ENCODE measurements at places on chromosomes 5 and 9. TPM values are rescaled to one million over a fixed set of nuclear protein-coding genes. Genes with fewer than 3 reads are reported as not detected.
A peak's percentile ranks its signal among the peaks of the same experiment; 100 is the strongest.

GRCh38 chr9:99561961-99562565, 259.6 kb upstream of the NR4A3 start:
- no peak overlapping the region for H3K27ac ChIP-seq
- no peaks in the 10 kb centered on the region for H3K4me1 ChIP-seq
- DNase-seq: no peak
- H3K36me3 ChIP-seq: no peaks in the 10 kb centered on the region

DNA sequence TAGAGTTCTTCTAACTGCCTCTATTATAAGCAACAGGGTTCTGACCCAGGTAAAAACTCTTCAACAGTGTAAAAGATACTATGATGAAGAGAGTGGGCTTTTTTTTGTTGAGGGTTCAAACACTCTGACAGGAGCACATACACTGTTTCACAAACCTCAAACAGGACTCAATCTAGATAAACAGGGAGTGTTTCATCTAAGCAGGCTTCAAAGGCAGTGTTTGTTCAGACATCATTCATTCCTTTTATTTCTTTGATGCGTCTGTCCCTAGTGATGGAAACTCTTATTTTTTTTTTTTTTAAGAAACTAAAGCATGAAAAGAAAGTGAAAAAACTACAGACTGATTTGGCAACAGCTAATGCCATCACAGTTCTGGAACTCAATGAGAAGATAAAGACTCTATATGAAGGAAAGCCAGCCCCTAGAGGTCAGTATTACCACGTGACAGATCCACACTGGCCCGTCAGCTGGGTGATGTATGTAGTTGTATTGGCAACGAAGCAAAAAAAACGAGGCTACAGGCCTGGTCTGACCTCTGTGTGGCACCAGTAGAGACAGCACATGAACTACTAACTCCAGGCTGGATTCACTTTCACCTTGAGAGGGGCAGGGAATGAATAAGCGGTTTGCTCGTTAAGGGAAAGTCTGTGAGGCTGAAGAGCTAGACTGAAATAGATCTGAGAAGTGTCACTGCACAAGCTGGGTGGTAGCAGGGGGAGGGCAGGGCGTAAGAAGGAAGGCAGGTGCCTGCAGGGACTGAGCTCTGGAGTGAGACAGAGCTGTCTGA, 172.2 kb downstream of the CCDC192 start:
- H3K27me3 ChIP-seq: no peaks in the 10 kb centered on the region
- no peak overlapping the region for H3K4me3 ChIP-seq
- DNase-seq: peak; percentile 69
- no peaks in the 10 kb centered on the region for H3K36me3 ChIP-seq

- DNase-seq: no peak
- no peaks in the 10 kb centered on the region for H3K4me1 ChIP-seq
- no peaks in the 10 kb centered on the region for H3K27me3 ChIP-seq
- no peaks in the 10 kb centered on the region for H3K36me3 ChIP-seq
Measured at GRCh38 chr5:15233566-15233965, 266.4 kb upstream of the FBXL7 start.

- H3K27me3 ChIP-seq: no peaks in the 10 kb centered on the region
- H3K4me1 ChIP-seq: no peaks in the 10 kb centered on the region
- H3K27ac ChIP-seq: no peak overlapping the region
- no peak for DNase-seq
- peaks cover 33% of the 10 kb centered on the region for H3K36me3 ChIP-seq
Measured at GRCh38 chr5:136155761-136156160, 23.1 kb downstream of the SMAD5 start.

DNA sequence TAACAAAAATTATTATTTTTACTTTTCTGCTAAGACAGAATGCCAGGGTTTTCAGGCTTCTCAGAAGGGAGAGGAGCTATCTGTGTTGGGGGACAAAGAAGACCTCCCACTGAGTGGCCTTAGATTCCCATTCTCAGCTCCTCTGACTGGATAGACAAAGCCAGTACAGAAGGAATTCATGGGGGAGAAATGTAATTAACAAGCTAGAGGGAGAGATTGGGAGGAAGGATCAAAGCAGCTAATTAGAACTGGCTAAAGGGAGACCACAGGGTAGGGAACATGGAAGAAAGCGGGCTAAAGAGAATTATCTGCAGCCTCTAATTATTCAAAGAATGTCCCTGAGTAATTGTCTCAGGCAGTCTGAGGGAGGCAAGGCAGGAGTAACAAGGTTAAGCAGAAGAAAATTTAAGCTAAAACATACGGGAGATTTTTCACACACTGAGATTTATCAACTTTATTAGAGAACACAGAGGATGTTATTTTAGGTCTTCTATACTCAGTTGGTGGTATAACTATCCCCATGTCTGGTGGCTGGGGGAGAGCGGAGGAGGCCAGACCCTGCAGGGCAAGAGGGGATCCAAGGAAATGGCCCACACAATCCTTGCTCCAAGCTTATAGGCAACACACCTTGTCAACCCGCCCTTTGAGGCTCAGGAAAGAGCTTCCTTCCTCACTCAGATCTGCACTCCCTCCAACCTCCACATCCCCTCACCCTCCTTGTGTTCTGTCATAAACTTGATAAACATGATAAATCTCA, 87.7 kb upstream of the LRRTM2 start:
- H3K27ac ChIP-seq: no peak overlapping the region
- no peaks in the 10 kb centered on the region for H3K36me3 ChIP-seq

DNA sequence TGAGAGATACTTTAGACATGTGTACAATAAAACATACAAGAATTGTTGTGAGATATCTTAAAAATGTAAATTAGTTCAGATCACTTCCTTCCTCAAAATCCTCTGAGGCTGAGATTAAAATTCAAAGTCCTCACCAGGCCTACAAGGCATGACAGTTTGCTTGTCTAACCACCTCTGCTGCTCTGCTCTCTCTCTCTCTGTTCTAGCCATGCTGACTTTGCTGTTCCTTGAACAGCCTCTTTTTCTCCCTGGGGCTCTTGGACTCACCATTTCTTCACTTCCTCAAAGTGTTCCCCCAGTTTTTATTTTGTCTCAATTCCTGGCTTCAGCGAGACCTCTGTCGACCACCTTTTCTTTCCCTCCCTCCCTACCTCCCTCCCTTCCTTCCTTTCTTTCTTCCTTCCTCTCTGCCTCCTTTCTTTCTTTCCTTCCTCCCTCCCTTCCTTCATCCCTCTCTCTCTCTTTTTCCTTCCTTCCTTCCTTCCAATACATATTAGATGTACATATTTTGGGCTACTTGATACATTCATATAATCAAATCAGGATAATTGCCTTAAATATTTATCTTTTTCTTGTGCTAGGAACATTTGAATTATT, 27.0 kb downstream of the CATSPER3 start:
- no peak for DNase-seq
- H3K4me1 ChIP-seq: no peaks in the 10 kb centered on the region
- no peak overlapping the region for H3K4me3 ChIP-seq
- H3K27ac ChIP-seq: no peak overlapping the region

DNA sequence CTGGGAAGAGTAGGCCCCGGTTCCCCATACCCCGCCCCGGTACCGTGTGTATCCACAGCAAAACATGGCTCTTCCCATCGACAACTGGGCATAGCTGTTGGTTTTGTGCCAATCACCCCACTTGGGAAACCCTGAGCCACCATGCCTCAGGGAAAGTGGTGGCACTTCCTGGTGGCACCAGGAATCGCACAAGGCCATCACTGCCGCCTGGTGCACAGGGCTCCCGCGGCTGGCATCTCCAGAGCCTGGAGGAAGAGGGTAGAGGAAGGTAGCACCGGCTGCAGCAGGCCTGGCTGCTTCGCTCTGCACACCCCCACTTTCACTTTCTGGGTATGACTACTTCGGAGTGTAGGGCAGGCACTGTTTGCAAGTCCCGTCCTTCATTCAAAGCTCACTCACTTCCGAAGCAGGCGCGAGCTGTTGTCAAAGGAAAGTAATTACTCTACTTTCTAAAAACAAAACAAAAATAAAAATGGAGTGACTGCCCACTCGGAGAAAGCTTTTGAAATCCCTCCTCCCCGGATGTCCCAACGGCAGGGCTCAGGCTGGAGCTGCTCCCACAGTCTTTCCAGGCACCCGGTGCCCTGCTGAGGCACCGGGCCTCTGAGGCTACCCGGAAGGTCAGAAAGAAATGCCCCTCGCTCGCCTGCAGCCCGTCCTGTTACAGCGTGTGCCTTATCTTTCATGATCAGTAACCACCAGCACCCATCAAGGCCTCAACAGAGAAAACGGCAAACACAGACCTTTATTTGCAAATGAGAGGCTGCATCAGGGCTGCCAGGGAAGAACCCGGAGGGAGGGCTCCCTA, 2.0 kb downstream of the BRD3 start:
- H3K27me3 ChIP-seq: no peaks in the 10 kb centered on the region
- peak overlapping the region; percentile 97 for H3K4me3 ChIP-seq
- peaks cover 16% of the 10 kb centered on the region for H3K4me1 ChIP-seq
- peak overlapping the region; percentile 83 for H3K27ac ChIP-seq
- DNase-seq: peak; percentile 79

DNA sequence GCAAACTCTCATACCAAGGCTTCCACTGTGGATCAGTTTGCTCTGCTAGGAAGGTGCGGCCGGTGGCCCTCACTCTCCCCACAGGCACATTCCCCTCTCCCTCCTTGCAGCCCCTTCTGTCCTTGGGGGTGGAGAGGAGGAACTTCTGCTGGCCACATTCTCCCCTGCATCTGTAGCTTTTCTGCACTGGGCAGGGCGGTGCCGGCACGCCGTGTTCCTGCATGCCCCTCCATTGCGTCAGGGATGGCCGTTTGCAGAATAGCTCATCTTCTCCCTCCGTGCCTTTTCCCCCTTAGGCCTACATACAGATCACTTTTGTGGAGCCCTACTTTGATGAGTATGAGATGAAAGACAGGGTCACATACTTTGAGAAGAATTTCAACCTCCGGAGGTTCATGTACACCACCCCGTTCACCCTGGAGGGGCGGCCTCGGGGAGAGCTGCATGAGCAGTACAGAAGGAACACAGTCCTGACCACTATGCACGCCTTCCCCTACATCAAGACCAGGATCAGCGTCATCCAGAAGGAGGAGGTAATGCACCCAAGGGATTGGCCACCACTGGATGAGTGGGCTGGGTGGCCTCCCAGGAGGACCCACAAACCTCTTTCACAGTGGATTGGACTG, 231.5 kb downstream of the DOCK8 start:
- H3K27me3 ChIP-seq: no peaks in the 10 kb centered on the region
- H3K27ac ChIP-seq: no peak overlapping the region
- no peaks in the 10 kb centered on the region for H3K36me3 ChIP-seq
- no peaks in the 10 kb centered on the region for H3K4me1 ChIP-seq
- no peak overlapping the region for H3K4me3 ChIP-seq

Gene GDF9
- not detected for total RNA-seq

Gene PLCXD3
- total RNA-seq: 2.8 TPM

Gene CSNK1A1
- 185 TPM for total RNA-seq

DNA sequence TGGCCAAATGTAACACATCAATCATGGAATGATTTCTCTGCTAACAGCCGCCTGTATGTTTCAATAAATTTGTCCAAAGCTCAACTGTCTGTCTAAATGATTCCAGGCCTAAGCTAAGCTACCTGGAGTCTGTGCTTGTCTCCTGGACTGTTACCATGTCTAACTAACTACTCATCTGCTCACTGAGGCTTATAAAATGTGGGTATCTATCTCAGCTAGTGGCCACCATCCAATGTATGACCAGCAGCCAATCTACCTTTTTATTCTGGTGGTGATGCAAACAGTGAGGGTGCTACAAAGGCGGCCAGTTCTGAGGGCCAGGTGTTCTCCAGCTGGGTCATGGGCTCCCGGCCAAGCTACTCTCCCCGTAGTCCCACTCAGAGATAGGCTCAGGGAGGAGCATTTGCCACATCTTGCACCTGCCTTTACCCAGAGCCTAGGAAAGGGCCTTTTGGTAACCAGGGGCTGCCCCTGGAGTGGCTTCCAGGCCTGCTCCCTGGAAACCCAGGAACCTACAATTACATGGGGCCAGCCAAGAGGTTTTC, 59.1 kb downstream of the PFDN1 start:
- no peaks in the 10 kb centered on the region for H3K27me3 ChIP-seq
- DNase-seq: peak; percentile 48
- no peaks in the 10 kb centered on the region for H3K36me3 ChIP-seq
- no peaks in the 10 kb centered on the region for H3K4me1 ChIP-seq
- H3K27ac ChIP-seq: no peak overlapping the region

DNA sequence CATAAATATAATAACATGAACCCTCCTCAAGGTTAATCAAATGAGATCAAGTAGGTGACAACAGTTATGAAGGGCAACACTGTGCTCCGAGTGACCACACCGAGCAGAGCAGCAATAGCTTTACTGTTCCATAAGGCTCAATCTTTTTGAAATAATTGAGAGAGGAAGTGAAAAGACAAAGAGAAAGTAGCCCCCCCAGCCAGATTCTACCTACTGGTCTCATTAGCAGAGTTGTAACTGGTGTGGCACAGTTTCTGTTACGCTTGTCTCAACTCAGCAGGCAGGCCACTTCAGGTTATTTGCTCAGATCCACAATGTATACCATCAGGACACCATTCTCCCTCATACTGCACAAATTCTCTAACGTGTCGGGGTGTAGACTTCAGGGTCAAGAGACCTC, 14.0 kb downstream of the PRUNE2 start:
- no peak overlapping the region for H3K4me3 ChIP-seq
- no peak overlapping the region for H3K27ac ChIP-seq
- no peaks in the 10 kb centered on the region for H3K27me3 ChIP-seq
- DNase-seq: no peak
- H3K36me3 ChIP-seq: no peaks in the 10 kb centered on the region

DNA sequence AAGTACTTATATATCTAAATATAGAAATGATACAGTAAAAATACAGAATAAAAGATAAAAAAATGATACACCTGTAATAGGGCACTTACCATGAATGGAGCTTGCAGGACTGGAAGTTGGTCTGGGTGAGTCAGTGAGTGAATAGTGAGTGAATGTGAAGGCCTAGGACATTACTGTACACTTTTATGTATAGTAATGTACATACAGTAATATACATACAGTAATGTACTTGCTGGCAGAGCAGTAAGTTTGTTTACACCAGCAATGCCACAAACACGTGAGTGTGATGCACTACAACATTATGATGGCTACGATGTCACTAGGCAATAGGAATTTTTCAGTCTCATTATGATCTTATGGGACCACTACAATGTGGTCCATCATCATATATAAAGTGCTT, 34.2 kb downstream of the SUSD1 start:
- H3K27ac ChIP-seq: no peak overlapping the region
- DNase-seq: no peak
- H3K4me1 ChIP-seq: no peaks in the 10 kb centered on the region
- H3K36me3 ChIP-seq: peaks cover 4% of the 10 kb centered on the region
- no peaks in the 10 kb centered on the region for H3K27me3 ChIP-seq

DNA sequence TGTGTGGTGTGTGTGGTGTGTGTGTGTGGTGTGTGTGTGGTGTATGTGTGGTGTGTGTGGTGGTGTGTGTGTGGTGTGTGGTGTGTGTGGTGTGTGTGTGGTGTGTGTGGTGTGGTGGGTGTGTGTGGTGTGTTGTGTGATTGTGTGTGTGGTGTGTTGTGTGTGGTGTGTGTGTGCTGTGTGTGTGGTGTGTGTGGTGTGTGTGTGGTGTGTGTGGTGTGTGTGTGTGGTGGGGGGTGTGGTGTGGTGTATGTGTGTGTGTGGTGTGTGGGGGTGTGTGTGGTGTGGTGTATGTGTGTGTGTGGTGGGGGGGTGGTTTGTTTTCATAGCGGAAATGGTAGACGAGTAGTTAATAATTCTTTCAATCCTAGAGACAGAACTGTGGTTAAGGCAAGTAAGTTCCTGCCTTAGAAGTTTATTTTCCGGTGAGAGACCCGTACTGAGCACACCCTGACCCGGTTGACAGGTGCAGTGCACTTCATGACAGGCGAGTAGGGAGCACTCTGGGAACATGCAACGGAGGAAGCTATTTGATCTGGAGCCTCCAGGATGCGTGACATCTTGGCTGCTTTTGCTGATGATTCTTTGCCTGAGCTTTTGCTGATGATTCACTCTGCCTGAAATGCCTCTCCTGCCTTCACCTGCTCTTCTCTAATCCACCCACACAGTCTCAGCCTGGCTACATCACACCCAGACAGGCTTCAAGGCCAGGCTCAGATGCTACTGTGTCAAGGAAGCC, 21.7 kb upstream of the FAT2 start:
- no peaks in the 10 kb centered on the region for H3K36me3 ChIP-seq
- H3K4me1 ChIP-seq: no peaks in the 10 kb centered on the region
- no peaks in the 10 kb centered on the region for H3K27me3 ChIP-seq
- no peak for DNase-seq
